ENCODE measurements at places on chromosomes 4 and X.

- DNase-seq, result peak; percentile 48
Observed at GRCh38 chrX:27915617-27916016, 65.6 kb downstream of the DCAF8L1 start.

GRCh38 chr4:163330916-163331628 lies 1.3 kb downstream of the NPY1R start:
- DNase-seq, result no peak

DNA sequence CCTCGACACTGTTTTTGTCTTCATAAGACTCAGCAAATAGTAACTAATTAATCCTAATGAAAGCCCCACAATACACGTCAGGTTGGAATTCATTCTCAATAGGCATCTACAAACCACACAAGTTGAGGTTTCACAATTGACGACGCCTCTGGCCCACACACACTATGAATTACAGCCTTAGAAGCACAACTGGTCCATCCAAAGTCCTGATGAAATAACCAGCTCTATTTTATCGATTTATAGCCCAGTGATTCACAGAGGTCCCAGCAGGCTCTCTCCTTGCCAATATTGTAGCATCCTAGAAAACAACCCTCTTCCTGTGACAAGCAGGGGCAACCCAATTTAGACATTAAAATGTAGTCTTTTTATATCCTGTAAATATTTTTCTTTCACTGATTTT lies 112.1 kb downstream of the NR3C2 start:
- DNase-seq, result no peak

GRCh38 chr4:147984065-147984777 lies 252.3 kb downstream of the ARHGAP10 start:
- DNase-seq, result peak; percentile 47

- no peak for DNase-seq
Observed at GRCh38 chr4:8646296-8647093, 53.9 kb downstream of the CPZ start.

GRCh38 chr4:519203-519651 lies 20.2 kb downstream of the PIGG start:
- no peak for DNase-seq

DNA sequence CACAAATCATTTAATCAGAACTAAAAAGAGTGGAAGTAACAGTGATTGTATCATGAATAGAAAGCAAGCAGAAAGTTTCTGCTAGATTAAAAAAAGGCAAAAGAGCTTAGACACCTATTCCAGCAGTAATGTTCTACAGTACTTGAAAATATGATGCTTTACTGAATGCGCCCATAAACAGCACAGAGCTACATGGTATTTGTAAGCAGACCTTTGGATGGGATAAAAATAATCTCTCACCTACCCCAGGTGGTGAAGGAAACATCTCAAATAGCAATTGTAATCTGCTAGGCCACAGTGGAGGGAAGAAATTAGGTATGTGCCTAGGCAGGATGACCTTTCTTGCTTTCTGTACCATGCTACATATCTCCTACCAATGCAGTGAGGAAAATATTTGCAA lies 280.9 kb upstream of the PRKX start:
- DNase-seq, result no peak

DNA sequence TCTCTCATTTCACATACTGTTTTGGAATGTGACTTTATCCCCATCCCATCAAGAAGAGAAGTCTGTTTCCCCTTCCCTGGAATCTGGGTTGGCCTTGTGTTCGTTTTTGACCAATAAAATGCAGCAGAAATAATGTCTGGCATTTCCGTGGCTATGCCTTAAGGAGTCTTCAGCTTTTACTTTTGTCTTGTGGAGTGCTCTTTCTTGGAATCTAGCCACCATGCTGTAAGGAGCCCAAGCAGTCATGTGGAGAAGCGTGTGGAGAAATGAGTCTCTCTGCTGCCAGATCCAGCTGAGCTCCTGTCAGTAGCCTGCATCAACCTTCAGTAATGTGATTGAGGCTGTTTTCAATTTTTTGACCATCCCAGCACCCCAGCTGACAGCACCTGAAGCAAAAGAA lies 84.4 kb upstream of the ARMCX2 start:
- DNase-seq, result no peak

GRCh38 chrX:134338527-134338926 lies 101.5 kb downstream of the CCDC160 start:
- no peak for DNase-seq

- DNase-seq, result no peak
Observed at GRCh38 chr4:80711956-80712355, 318.6 kb upstream of the BMP3 start.

DNA sequence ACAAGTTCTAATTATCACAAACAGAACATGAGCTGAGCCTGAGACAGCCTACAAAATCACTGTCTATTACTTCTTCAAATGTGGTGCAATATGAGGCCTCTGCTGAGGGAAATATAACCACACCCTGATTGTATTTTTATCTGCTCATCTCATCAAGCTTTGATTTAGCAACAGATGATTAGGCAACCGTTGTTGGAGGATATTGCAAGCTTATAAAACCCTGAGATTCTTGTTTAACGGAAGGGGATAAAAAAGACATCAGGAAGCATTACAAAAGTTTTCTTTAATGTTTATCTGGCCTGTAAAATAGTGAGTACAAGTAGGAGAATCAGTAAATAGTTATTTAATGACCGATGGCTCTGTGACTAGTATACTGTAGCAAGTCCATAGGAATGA lies 108.5 kb downstream of the ZNF330 start:
- DNase-seq, result peak; percentile 94

GRCh38 chr4:36761607-36762006 lies 480.2 kb downstream of the DTHD1 start:
- DNase-seq, result no peak

DNA sequence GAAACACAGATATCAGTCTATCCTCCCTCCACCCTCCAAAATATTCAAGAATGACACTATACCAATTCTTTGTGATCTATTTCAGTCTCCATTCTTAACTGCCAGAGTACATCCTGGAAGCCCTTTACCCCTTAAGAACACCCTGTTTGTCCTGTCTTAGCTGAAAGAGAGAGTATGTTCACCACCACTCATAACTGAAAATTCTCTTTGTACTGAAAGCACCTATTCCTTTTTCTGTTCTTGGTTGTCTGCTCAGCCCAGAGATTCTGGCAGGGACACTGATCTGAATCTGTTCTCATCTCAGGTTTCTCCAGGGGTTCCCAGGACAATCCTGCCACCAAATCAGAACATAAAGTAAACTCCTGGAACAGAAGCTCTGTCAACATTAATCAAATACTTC lies 25.4 kb upstream of the EREG start:
- DNase-seq, result no peak

- DNase-seq, result no peak
Observed at GRCh38 chr4:54066088-54066415, 1.6 kb upstream of the CHIC2 start.

GRCh38 chrX:123219916-123220315 lies 35.8 kb downstream of the GRIA3 start:
- DNase-seq, result no peak

DNA sequence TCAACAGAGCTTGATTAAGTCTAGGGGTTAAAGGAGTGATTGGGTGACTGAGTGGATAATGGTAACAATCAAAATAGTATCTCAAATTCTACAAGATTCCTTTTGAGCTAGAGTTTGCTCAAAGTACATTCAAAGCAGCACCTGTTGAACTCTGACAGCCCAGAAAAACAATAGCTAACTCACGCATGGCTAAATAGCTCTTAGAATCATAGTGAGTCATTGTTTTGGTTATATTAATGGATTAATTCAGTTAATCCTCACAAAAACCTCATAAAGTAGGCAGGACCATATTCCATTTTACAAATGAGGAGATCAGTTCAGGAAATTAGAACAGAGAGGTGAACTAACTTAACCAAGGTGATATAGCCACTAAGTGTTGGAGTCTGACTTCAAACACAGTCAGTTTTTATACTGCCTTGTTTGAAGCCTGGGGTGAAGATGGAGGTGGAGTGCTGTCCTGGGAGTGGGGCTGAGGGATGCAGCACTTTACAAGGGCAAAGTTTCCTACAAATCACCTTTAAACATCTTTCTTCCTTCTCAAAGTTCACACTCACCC lies 35.9 kb upstream of the PPM1K start:
- no peak for DNase-seq

- DNase-seq, result no peak
Observed at GRCh38 chr4:3784454-3785291, 18.5 kb downstream of the ADRA2C start.

DNA sequence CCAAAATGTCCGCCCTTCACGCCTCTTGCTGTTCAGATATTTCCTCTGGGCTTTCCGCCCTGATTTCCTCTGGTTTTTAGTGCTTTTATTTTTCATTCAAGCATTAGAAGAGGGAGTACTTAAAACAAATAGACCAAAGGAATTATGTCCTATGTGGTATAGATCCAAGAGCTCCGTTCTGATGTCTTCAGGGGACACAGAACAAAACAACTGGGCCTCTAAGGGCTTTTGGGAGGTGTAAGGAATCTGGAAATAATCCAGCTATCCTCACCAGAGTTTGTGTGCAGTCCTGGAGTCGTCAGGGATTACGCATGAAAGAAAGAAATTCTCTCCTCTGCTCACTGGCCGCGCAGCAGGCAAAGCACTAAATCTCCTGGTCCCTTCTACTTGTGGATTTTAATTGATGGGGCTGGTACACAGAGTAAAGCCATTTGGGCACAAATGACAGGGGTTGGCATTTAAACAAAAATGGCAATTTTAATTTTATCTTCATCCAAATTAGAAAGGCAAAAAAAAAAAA lies 999.2 kb downstream of the ADGRL3 start:
- no peak for DNase-seq

DNA sequence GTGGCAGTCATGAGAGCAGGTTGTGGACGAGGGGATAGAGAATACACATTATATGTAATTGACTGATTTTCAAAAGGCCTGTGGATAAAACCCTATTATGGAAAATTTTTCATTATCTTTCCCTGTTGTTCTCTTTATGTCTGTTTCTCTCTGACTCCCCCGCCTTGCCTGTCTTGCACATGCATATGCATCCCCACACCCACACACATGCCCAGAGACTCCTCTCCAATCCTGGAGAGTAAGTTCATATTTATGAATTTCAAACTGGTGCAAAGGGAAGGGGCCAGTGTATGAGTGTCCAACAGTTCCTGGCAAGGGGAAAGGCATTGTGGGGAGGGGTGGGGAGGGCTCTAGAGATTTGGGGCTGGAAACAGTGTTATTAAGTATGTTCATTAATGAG lies 60.8 kb upstream of the ARHGAP36 start:
- DNase-seq, result no peak

DNA sequence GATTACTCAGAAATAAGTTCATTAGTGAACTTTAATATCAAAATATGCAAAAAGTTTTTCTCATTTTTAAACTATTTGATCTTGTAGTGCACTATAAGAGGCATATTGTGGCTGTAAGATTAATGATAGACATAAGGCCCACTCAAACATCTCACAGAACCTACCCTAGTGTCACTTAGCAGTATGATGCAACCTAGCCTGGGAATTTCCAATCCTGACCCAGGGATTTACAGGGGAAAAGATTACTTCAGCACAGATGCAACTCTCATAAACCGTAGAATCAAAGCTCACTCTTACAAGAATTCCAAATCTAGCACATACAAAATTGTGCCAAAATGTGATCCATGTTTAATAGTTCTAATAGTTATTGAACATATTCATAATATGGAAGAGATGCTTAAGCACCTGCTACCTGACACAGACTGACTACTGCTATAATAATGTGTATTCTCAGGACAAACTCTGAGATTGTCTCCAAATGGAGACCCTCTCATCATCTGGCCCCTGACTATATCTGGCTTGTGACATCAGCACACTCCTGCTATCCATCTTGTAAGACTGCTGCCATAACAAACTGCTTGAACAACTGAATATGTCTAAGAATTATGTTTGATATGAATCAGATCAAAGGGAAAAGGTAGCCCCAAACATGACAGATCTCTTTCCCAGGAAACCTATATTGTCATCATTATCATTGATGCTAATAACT lies 271.9 kb downstream of the PABPC4L start:
- no peak for DNase-seq

GRCh38 chr4:126468144-126468543 lies 1153.4 kb downstream of the FAT4 start:
- DNase-seq, result no peak

GRCh38 chrX:11789809-11790208 lies 31.8 kb downstream of the MSL3 start:
- DNase-seq, result no peak

DNA sequence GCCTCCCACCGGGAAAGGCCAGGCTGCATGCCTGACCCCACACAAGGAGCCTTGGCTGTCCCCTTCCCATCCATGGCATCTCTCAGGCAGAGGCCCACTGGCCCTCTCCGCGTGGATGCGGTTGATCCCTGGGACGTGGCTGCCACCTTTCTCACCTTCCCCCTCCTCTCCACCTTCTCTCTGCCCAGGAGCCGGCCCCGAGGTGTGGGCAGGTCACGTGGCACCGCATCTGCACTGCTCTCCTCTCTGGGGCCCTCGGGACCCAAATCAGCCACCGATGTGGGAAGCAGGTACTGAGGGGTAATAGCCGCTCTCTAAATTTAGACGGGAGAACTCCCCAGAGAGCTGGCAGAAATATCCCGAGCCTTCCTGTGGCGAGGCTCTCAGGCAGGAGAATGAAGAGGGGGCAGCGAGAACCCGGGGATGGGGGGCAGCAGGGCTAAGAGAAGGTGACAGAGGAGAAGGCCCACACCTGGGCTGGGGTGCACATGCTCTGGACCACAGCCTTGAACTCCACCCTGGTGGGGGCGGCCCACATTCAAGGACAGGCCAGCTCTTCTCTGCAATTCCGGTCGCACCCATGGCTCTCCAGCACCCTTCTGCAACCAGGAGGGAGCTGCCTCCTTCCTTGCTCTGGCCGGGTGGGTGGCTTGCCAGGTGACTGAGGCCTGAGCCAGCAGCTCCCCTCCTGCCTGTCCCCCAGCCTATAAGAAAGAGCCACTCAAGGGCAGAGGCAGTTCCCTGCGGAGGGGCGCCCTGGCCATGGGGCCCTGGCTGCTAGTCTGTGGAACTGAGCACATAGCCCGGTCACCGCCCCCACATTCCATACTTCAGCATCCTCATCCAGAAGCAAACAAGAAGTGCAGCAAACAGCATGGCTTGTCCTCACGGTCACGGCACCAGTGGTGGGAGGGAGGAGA lies 9.6 kb upstream of the DUSP9 start:
- no peak for DNase-seq

DNA sequence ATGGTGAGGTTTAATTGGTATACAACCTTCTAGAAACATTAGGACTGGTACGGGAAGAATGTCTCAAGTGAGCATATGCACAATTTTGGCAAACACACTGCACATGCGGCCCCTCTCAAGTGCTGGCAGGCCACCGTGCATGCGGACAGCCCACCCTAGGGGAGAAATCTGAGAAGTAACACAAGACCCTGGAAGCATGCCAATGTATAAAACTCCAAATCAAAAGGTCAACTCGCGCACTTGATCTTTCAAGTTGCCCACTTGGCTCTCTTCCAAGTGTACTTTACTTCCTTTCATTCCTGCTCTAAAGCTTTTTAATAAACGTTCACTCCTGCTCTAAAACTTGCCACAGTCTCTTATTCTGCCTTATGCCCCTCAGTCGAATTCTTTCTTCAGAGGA lies 488.3 kb downstream of the CFAP47 start:
- no peak for DNase-seq

Measured in suppressor macrophage (primary cell).